ENCODE measurements at places on chromosomes 4 and X.

GRCh38 chr4:24241511-24241910, 342.8 kb downstream of the DHX15 start:
- no peak for DNase-seq

DNA sequence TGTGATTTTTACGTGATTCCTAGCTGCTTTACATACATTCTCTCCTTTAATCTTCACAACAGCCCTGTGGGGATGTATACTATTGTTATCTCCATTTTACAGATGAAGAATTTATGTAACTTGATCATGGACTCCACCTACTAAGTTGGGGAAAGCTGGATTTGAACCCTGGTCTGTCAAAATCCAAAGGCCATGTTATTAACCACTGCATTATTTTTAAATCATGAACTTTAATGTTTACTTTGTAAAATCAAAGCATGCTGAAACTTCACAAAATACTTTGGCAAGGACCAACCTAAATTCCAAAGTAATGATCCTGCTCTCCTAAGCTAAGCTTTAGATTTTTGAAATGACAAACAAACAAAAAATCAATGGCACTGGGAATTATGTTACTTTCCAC, 26.1 kb downstream of the FAM47E start:
- no peak for DNase-seq

DNA sequence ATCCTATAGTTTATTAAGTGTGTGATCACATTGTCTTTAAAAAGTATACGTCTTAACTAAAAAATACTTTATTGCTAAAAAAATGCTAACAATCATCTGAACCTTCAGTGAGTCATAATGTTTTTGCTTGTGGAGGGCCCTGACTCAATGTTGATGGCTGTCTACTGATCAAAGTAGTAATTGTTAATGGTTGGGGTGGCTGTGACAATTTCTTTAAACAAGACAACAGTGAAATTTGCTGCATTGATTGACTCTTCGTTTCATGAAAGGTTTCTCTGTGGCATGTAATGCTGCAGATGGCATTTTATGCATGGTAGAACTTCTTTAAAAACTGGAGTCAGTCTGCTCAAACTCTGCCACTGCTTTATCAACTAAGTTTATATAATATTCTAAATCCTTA, 101.4 kb upstream of the IL15 start:
- no peak for DNase-seq

DNA sequence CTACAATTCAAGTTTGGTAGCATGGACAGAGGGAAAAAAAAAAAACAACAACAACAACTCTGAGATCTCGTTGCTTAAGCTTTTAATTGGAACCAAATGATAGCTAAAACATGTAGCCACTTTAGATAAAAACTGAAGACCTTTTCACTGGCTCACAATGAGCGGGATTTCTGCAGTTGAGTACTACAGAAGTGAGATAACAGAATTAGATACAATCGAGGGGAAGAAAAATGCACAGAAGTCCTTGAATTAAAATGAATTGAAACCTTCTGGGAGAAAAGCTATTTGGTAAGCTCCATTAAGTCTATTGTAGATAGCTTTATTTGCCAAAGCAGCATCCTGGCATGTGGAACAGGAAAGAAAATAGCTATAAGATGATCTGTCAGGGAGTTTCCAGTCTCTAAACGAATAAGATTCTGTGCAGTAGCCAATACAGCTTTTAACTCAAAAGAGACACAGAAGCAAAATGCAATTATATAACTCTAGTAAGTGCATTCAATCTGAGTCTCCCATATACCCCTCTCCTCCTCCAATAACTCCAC, 248.5 kb downstream of the ENOX2 start:
- DNase-seq, result no peak

- no peak for DNase-seq
These were observed 53.4 kb downstream of the PPEF2 start for GRCh38 chr4:75848891-75849290.

- no peak for DNase-seq
These were observed 251.2 kb downstream of the PAPSS1 start for GRCh38 chr4:107468812-107469211.
